ENCODE measurements at places on chromosomes 3 and 15.
A peak's percentile ranks its signal among the peaks of the same experiment; 100 is the strongest.

- no peak for DNase-seq
Observed at GRCh38 chr3:168545591-168545990, 449.9 kb upstream of the GOLIM4 start.

GRCh38 chr3:126654571-126655383 is at the start of gene TXNRD3:
Gene TXNRD3, minus strand, starts transcription at chr3:126655124.
- peak; percentile 45 for DNase-seq

DNA sequence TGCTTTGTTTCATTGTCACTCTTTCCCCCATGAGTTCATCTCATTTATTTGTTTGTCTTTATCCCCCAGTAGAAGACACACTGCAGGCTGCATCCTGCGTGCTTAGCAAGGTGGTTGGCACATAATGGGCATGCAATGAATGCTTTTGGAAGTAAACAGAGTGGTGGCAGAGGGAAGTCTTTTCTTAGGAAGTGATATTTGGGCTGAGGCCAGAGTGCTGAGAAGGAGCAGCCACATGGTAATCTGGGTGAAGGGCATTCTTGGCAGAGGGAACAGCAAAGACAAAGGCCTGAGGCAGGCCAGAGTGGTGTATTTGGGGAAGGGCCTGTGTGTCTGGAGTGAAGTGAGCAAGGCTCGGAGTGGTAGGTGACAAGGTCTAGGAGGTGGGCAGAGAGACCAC is 17.7 kb upstream of the ADAMTS7 start:
- no peak for DNase-seq

- no peak for DNase-seq
Observed at GRCh38 chr3:194405766-194406165, 6.7 kb upstream of the GP5 start.
